Kidney tubule cell (primary cell): ENCODE measurements at places on chromosomes 7 and 10.

DNA sequence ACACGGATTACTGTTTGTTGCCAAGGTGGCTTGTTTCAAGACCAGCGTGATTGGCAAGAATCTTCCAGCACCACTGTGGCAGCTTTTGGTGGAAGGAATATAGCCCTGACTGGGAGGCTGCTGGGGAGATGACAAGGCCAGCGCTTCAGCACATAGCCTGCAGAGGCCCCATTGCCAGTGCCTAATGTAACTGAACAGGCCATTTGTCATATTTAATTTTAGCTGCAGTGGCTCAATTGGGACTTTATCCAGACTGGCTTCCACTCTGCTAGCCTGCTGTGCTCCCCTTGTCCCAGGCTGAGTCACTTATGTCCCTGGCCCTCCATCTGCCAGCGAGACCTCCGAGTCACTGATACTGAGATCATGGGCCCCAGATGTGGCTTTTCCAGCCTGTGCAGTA is 483.1 kb downstream of the GALNT17 start:
- no peak for DNase-seq

DNA sequence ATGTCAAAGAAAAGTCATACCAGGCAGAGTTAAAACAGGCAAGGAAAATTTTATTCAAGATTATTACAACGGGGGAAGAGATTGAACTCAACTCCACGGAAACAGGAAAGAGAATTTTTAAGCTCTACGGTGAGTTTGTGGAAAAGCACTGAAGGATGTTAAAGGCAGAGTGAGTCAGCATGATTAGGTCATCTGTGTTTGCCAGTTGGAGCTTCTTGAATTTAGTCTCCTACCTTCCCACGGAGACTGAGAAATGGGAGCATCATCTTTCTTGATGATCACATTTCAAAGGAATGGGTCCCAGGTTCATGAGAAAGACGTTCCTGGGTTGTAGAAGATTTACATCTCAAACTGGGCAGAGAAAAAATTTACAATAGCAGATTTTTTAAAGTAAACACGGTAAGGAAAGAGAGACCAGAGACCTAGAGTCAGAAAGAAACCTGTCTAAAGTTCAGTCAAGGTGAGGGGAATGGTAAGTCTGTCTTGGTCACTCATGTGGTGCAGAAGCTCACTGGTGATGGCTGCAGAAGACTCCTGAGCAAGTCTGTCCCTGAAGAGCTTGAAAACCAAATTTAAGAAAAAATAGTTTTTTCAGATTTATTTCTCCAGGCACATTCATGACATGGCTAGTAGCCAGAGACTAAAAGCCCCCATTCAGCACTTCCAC is 516.9 kb upstream of the LRRN3 start:
- DNase-seq: peak; percentile 94

DNA sequence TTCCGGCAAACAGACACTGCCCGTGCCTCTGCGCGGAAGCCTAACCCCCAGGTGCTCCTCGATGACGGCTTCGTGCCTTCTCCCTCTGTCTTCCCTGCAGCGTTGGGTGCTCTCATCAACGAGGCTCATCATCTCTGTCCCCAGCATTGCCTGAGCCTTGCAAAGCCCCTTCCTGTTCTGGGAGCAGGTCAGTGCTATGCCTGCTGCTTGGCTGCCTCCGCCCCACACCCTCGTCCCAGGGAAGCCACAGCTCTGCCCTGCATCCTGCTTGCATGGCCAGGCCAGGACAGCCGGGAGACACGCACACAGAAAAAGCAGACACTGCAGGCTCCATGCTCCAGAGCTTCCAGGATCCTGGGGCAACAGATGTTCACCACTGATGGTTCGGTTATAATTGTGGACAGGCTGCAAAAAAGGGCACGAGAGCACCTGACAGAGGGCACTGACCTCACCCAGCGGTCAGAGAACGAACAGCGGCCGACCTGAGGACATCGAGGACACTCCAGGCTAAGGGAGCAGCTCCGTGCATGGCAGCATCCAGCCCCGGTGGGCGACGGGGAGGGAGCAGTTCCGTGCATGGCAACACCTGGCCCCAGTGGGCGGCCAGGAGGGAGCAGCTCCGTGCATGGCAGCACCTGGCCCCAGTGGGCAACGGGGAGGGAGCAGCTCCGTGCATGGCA is 265.5 kb downstream of the PTPRN2 start:
- no peak for DNase-seq

DNA sequence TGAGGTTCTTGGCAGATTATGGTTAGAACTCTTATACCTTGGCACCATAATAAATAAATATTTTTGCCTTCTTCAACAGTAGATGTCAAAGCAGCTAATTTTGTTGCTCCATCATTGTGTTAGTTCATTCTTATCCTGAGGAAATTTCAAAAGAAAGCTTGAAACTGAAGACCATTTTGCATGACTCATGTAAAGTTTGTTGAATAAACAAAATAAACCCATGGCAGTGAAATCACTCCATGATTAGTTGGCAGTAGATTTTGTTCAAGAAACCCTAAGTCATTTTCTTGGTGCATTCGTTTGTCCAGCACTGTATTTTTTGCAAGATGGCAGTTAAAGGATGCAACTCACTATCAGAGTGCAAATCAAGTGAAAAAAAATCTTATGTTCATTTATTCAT is 91.6 kb downstream of the HECW1 start:
- no peak for DNase-seq

- no peak for DNase-seq
Measured at GRCh38 chr10:7432884-7433726, 22.3 kb upstream of the SFMBT2 start.

DNA sequence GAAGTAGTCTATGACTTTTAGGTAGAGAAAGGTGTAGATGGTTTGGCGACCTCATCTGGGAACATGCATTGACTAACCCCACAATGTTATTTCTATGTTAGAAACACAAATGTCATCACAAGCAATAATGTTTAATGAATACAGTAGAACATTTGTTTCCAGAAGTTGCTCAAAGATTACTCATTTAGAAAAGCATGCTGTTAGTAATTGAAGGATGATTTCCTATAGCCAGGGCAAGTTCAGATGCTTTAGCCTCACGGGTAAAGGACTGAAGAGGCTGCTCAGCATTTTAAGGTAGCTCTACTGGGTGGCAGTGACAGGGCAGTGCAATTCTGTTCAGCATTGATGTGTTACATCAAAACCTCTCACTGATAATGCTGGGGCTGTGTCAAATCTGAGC is 199.3 kb upstream of the FZD1 start:
- peak; percentile 68 for DNase-seq

GRCh38 chr7:74092321-74092963 is 8.8 kb downstream of the LIMK1 start:
- no peak for DNase-seq

DNA sequence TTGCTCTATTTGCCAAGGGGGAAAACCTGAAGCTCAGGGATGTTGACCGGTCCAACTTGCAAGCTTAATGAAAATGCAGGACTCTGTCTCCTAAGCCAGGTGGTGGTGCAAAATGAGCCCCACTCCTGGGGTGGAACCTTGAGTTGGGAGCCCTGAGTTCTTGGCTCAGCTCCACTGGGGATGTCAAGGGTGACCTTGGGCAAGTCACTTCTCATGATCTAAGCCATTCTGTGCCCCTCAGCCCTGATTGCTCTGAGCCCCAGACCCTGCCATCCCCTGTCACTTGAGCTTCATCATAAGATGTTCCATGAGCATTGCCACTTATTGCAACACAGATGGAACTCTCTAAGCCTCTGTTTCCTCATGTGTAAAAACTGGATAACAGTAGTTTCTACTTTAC is 33.9 kb downstream of the MYL10 start:
- no peak for DNase-seq

DNA sequence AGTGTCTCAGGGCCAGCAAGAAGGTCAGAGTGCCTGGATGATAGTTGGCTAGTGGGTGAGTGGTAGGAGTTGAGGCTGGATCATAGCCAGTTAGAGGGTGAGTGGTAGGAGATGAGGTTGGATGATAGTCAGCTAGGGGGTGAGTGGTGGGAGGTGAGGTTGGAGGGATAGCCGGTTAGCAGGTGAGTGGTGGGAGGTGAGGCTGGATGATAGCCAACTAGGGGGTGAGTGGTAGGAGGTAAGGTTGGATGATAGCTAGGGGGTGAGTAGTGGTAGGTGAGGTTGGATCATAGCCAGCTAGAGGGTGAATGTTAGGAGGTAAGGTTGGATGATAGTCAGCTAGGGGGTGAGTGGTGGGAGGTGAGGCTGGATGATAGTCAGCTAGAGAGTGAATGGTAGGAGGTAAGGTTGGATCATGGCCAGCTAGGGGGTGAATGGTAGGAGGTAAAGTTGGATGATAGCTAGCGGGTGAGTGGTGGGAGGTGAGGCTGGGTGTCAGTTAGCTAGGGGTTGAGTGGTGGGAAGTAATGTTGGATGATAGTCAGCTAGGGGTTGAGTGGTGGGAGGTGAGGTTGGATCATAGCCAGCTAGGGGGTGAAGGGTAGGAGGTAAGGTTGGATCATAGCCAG is 226.6 kb downstream of the SDK1 start:
- DNase-seq: no peak

DNA sequence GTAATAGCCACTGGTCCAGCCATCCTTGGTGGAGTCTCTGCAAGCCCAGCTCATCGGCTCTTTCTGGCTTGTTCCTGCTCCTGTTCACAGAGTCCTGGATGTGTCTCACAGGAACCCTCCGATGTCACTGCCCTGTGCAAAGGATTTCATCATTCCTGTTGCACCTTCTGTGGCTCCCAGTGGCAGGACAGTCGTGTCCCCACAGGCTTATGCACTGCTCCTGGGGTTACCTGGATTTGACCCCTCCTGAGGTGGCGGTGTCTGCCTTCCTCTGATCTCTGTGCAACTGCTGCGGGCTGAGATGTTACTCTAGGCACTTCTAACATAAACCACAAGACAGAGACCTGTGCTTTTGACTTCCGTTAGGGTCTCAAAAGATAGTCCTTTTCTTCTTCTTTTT is 30.6 kb downstream of the APBB1IP start:
- peak; percentile 57 for DNase-seq

- DNase-seq: no peak
Measured at GRCh38 chr7:21898265-21898930, 47.3 kb downstream of the CDCA7L start.

DNA sequence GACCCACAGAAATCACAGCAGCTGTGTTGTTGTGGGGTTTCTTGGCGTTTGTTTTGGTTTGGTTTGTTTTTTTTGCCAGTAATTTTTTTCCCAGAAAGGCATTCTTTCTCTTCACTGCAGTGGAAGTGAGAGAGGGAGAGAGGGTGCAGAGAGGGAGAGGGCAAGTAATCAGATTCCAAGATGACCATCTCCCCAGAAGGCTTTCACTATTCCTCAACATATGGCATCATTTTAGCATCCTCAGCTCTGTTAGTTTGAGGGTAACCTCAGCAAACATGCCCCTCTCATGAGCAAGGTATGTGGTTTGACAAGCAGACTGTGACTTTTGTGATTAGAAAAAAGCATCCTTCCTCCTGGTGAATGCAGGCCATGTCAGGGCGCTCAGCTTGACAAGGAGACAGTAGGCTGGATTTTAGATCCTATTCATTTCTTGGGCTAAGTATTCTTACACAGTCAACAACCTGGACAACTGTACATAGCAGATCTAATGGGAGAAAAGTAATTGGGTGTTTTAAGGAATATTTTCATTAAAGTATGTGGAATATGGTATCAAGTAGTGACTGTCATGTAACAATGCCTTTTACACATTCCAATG is 86.3 kb upstream of the PIK3CG start:
- peak; percentile 70 for DNase-seq

- peak; percentile 20 for DNase-seq
Measured at GRCh38 chr10:32054094-32054493, 2.1 kb downstream of the KIF5B start.

- no peak for DNase-seq
Measured at GRCh38 chr7:21912305-21912704, 33.4 kb downstream of the CDCA7L start.

DNA sequence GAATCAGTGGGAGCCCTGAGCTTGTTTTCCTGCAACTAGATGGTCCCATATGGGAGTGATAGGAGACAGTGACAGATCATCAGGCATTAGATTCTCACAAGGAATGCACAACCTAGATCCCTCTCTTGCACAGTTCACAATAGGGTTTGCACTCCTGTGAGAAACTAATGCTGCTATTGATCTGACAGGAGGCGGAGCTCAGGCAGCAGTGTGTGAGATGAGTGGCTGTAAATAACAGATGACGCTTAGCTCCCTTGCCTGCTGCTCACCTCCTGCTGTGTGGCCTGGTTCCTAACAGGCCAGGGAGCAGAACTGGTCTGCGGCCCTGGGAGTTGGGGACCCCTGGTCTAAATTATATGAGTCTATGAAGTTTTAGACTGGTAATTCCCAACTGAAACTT is 3.9 kb downstream of the MIOS start:
- DNase-seq: no peak
